ENCODE measurements at places on chromosomes 5 and 9.

DNA sequence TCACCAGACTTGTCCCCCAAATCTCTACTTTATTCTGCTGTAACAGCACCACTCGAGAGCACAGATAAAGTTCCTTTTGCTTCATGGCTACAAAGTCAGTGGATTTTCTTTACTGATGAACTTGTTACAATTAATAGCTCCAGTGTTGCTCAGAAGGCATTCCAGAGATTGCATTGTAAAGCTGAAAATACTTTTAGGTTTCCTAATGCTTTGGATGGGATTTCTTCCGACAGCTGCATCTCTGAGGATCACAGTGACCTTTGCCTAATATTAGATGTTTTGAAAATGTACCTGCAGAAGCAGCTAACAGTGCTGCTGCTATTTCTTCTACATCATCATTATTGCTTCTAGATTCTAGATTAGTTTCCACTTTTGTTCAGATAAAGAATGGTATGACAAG, 58.8 kb upstream of the TMEM171 start:
- no peak for DNase-seq

DNA sequence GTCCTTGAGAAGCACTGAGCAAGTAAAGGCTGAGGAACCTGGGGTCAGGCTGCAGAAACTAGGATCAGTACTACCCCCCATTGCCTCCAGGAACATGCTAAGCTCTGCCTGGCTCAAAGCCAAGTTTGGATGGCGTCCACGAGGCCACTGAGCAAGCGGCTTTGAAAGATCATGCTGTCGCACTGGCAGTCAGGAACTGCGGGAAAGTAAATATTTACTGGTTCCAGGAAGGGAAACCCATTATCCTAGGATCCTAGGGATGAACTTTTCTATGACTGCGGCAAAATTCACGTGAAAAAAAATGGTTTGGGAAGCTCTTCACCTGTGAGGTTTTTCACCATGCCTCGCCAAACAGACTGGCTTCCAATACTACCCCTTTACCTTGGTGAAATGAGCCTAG, 75.3 kb upstream of the PJA2 start:
- DNase-seq: no peak

GRCh38 chr5:87383216-87383615, 29.5 kb downstream of the CCNH start:
- DNase-seq: no peak

GRCh38 chr9:4508907-4509589, 18.8 kb downstream of the SLC1A1 start:
- peak; percentile 85 for DNase-seq

DNA sequence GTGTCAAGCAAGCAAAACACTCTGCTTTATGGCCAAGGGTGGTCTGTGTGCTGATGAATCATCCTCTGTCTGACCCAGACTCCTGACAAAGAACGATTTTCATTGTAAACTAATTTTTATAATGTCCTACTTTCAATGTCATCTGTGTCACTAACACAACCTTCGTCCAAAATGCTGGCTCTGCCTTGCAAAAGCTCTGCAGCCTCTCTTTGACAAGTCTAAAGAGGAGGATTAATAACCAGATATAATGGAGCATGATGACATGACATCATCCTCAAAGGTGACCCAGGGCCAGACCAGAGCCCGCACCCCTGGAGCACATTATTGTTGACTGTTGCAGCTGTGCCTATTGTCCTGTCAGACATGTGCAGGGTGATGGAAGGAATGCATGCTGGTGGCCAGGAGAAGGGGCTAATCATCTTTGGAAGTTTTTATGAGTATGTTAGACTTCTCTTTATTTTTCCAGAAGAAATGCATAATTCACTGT, 589.4 kb downstream of the NR2F1-AS1 start:
- DNase-seq: no peak

DNA sequence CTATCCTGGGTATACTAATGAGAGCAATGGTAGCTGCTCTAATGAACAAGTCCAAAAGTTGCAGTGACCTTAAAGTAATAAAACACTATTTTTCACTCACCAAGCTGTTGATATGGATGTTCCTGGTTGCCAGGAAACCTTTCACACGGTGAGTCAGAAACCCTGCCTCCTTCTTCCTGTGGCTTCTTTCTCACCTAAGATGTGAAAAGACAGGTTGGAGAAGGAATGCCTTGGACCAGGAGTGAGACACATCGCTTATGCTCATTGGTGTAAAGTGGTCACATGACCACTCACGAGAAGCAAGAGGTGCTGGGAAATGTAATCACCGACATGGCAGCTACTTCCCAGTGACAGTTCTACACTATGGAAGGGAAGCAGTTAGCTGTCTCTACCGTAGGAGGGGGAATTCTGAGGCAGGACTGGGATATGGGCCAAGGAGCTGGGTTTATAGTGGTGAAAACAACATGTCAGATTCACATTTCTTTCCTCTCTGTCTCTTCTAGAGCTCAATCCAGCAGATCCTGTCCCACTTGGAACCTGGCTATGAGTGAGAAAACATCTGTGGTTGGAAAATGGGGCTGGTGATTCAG, 320.4 kb upstream of the KLF4 start:
- no peak for DNase-seq

DNA sequence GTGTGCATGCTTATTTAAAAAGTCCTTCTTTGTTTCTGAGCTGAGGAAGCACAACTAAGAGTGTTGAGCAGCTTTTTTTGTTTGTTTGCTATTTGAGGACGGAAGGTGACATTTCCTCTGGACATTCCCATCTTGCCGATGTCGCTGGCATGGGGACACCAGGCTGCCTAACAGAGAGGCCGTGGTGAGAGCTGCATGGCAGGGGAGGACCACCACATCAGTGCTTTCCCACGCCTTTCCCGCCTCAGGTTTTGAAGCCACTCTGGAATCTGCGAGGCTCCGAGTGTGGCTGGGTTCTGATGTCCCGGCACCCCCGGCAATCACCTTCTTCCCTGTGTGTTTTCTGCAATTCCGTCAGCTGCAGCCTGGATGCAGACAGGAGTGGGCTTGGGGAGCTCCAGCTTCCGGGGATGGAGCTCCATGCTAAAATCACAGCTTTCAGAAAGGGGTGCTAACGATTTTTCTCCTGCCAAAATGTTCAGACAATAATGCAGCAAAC, 259.8 kb upstream of the IRX4 start:
- no peak for DNase-seq

GRCh38 chr5:110880413-110880812, 141.6 kb downstream of the SLC25A46 start:
- peak; percentile 19 for DNase-seq

- no peak for DNase-seq
Measured at GRCh38 chr9:126317513-126317912, 9.1 kb upstream of the MVB12B start.

DNA sequence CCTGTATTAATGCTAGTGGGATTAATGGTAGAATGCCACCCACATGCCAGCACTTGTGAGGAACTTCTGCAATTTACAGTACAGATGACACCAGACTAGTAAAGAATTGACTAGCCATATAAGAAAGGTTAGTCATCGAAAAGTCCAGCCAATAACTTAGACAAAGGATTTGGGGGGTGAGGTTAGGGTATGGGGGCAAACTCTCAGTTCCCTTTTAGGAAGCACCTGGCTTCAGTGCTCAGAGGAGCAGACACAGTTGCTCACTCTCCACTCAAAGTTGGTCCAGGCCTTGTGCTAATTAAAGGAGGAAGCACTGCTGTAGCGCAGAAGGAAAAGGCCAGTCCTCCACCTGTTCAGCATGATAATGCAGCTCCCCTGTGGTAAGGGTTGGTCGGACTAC, 25.2 kb downstream of the TGFBR1 start:
- DNase-seq: no peak

DNA sequence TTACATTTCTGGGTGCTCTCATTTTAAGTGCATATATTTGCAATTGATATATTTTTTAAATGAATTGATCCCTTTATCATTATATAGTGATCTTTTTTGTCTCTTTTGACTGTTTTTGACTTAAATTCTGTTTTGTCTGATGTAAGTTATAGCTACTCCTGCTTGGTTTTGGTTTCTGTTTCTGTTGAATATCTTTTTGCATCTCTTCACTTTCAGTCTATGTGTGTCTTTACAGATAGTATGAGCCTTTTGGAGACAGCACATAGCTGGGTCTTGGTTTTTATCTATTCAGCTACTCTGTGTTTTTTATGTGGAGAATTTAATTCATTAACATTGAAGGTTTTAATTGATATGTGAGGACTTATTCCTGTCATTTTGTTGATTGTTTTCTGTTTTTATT, 311.3 kb downstream of the SPATA31D1 start:
- no peak for DNase-seq

DNA sequence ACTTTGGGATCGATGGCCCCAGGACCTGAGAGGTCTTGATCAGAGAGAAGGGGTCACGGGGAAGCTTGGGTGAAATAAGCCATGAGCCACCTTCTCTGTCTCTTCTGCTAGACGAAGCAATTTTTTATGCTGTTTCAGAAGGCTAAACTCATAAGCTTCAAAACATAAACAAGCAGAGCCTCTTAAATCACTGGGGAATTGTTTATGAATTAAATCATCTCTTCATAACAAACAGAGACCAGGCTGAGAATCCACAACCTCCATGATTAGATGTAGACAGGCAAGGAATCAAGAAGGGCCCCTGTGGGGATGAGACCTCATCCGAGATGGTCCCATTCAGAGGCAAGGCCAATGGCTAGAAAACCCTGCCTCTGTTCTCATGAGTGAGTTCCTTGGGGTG, 21.7 kb upstream of the TCOF1 start:
- no peak for DNase-seq

Measured in AG04449 (cell line).